C1 segment of cervical spinal cord (tissue), 14 donors: ENCODE measurements at places on chromosomes 7 and 10.
A peak's percentile ranks its signal among the peaks of the same experiment; 100 is the strongest.

DNA sequence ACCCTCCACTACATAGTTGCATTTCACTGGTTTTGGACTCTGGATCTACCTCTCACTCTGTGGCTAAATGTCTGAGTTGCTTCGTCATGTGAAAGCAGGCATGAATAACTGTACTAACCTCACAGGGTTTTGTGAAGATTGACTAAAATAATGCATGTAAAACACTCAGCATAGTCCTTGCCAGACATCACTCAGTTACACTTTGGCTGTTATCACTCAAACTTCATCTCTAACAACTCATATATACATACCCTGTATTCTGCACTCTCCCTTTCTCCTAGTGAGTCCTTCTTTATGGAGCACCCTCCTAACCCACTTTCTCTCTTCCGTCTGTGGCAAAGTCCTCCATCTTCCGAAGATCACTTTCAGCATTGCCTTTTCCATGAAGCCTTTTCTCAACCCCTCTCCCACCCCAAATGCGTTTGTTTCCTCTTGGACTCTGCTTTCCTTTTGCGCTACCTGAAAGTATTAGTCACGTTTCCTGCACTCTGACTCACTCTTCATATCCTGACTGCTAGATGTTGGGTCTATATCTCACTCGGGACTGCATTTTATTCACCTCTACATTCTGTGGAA is 72.6 kb downstream of the OSBPL3 start:
- DNase-seq, result no peak

GRCh38 chr7:75639071-75639885 is 99.5 kb downstream of the HIP1 start:
- DNase-seq, result peak; percentile 57

DNA sequence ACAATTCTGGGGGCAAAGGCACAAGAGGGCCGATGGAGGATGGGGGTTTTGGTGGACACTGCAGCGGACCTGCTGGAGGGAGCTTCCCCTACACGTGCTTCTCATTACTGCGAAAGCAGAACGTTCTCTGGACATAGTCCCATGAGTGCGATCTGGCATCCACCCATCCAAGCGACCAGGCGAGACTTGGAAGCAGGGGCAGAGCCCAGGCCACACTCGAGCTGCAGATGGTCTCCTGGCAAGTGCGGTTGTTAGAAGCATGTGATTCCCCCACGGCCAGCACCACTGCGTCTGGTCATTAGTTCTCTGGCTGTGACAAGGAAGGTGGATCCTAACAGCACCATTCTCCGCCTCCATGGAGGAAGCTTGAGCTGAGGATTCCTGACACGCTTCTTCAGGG is 118.4 kb upstream of the TCERG1L start:
- DNase-seq, result no peak

DNA sequence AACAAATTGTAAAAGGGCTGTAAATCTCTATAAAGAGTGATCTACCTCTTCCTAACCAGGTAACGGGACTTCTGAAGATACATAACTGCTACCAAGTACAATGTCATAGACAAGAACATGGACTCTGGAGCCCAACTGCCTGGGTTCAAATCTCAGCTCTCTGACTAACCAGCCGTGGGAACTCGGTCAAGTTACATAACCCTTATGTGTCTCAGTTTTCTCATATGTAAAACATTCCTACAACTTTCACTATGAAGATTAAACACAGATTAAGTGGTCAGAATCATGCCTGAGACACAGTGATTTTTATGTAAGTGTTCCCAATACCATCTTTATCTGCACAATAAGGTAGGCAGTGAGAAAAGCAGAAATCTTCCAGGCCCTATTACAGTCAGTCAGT is 52.6 kb downstream of the ITGB1 start:
- no peak for DNase-seq

- no peak for DNase-seq
Measured at GRCh38 chr10:116253716-116254115, 19.3 kb downstream of the GFRA1 start.

DNA sequence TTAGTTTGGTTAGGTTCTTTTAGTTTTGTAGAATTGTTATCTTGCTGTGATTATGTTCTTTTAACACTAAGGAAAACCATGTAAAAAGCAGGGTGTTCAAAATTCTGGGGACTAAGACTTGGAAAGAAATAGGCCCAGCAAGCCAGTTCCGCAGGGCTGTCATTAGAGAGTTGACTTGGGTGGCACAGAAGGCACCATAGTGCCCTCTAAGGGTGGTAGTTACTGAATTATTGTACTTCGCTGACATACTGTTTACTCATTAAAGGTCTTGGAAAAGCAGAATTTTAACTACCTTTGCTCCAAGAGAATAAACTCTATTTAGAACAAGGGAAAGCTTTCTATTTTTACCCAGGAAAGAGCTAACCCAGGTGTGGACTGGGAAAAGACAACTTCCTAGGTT is 86.5 kb downstream of the OTUD1 start:
- DNase-seq, result no peak

DNA sequence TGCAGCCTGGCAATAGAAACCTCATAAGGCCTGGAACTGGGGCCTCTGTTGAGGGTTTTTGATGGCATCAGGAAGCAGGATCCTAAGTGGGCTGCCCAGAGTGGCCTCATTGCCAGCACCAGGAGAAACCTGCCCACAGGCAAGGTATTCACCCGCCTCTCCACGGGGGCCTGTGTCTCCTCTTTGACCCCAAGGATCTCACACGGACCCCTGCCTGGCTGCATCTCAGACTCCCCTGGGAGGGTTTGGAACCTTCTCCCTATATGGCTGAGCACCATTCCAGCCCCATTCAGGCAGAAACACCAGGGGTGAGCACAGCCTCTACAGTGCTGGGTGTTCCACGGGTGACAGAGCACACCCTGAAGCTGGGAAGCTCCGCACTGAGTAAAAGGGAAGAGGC is 14.6 kb upstream of the C10orf71 start:
- no peak for DNase-seq

GRCh38 chr10:73209705-73210104 is 37.4 kb downstream of the DNAJC9 start:
- DNase-seq, result no peak

GRCh38 chr10:27857616-27858015 is 112.0 kb upstream of the MKX start:
- no peak for DNase-seq

GRCh38 chr10:13390604-13391522 is 42.8 kb upstream of the SEPHS1 start:
- DNase-seq, result no peak

- no peak for DNase-seq
Measured at GRCh38 chr10:77160679-77161078, 476.9 kb downstream of the KCNMA1 start.

GRCh38 chr7:2006921-2007381 is 225.8 kb downstream of the MAD1L1 start:
- no peak for DNase-seq

GRCh38 chr7:107446988-107447387 is 22.9 kb upstream of the GPR22 start:
- no peak for DNase-seq

GRCh38 chr10:122375679-122376160 is 1.2 kb downstream of the PLEKHA1 start:
- DNase-seq, result no peak

DNA sequence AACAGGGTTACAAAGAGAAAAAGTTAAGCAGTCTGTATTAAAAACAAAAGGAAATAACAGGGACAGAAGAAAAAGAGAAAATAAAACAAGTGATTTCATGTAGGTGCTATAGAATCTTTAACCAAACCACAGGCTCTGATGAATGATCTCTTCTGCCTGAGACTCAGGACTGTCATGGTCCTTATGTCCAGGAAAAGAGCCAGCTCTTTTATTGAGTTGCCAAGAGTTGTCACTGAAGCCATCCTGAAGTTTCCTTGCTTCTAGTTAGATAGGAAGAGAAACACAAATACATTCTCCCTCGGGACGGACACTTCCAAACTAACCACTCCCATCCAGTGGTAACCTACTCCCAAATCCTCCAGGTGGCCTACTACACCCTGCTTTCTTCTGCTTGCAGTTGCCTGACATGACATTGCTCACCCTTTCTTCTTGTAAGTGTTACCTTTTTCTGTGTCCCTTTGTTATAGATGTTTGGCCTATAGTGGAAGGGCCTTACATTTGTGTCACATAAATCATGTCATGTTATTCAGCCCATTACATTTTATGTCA is 346.7 kb downstream of the NRG3 start:
- no peak for DNase-seq

- DNase-seq, result no peak
Measured at GRCh38 chr10:6208799-6209235, 6.1 kb downstream of the PFKFB3 start.

DNA sequence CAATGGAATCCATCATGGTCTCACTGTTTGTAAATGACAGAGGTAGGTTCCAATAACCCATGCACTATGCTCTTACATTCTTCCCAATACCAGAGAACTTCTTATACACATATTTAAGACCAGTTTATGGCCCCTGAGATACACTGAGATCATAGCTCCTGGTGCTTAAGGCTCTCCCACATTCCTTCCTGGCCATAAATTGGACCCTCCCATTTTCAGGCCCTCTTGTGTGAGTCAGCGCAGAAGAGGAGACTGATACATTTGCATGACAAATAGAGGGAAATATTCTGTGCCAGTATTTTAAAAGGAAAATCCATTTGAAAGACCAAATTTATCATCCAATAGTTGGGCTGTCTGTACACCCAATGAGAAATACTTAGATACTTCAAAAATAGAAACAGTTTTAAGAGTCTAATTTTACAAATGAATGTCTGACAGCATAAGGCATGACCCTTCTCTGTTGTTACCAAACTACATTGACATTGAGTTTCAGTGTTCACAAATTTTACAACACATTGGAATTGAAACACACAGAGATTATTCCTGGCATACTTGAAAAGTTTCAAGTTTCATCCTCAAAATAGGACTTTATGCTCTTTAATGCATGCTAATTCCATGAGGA is 35.3 kb downstream of the SLC16A9 start:
- DNase-seq, result no peak

DNA sequence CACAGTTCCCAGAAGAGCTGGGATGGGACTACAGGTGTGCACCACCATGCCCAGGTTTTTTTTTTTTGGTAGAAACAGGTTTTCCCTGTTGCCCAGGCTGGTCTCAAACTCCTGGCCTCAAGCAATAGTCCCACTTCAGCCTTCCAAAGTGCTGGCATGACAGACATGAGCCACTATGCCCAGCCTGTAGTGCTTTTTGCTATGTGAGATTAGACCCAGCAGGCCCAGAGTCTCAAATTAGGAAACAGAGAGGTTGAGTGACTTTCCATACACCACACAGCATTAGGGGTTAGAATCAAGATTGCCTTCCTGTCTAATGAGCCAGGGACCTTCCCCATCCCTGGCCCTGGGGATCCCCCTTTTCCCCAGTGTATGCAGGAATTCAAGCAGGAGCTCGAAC is 90.8 kb upstream of the KCTD7 start:
- DNase-seq, result no peak

- no peak for DNase-seq
Measured at GRCh38 chr10:7587168-7587864, 79.5 kb downstream of the ITIH5 start.

GRCh38 chr7:1114505-1114904 is 26.6 kb downstream of the GPER1 start:
- no peak for DNase-seq

GRCh38 chr10:34397324-34397723 is 417.8 kb downstream of the PARD3 start:
- DNase-seq, result no peak

- no peak for DNase-seq
Measured at GRCh38 chr7:41889040-41889439, 186.2 kb upstream of the INHBA start.

DNA sequence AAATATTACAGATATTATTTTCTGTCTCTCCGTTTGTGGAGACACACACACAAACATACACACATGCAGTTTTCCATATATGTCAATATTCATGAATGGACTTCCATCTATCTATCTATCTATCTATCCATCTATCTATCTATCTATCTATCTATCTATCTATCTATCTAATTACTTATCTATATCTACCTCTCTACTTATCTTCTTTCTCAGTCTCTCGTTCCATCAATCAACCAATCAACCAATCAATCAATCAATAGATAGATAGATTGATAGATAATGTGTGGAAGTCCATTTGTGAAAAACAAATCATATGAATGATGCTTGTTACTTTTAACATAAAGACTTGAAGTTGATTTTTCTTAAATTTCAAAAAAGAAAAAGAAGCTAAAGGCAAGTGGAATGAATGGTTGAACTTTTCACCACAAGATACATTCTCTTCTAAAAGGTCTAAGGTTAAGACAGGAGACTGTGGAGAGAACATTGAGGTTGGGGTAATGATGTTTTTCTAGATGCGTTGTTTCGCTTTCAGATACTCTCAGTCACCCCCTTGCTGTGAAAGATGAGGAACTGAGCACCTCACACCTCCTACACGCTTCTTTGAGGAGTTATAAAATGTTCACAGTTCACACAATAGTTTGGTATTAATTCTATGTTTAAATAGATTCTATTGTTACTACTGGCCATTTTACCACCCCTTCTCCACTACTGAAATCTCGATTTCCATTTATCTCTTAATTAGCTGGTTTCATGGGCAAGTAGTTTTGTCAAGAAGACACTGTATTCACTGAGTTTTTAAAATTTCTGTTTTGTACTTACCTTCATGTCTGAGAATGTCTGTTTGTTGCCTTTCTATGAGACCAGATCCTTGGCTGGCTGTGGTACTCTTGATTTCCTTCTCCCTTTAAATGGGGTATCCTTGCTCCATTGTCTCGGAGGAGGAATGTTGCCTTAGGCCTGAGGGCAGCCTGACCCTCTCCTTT is 114.1 kb downstream of the EMX2 start:
- DNase-seq, result no peak

GRCh38 chr7:87517136-87517815 is 41.8 kb upstream of the ABCB4 start:
- no peak for DNase-seq

DNA sequence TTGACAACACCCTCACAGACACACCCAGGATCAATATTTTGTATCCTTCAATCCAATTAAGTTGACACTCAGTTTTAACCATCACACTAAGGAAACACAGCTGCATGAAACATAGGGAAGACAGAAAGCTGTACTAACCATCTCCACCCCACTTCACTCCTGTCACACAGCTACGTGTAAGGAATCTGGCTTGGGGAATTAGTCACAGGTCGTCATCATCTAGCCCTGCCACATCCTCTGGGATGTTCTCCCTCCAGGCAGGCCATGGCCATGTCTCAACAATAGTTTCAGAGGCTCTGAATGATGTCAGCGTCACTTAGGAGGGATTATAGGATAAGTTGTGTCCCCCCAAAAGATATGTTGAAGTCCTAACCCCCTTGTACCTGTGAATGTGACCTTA is 10.8 kb upstream of the SEMA3C start:
- DNase-seq, result no peak

- DNase-seq, result no peak
Measured at GRCh38 chr7:131735101-131735500, 178.7 kb upstream of the PODXL start.

- no peak for DNase-seq
Measured at GRCh38 chr10:74836877-74837276, 10.5 kb downstream of the KAT6B start.

- no peak for DNase-seq
Measured at GRCh38 chr10:49598986-49599385, 11.1 kb upstream of the SLC18A3 start.

DNA sequence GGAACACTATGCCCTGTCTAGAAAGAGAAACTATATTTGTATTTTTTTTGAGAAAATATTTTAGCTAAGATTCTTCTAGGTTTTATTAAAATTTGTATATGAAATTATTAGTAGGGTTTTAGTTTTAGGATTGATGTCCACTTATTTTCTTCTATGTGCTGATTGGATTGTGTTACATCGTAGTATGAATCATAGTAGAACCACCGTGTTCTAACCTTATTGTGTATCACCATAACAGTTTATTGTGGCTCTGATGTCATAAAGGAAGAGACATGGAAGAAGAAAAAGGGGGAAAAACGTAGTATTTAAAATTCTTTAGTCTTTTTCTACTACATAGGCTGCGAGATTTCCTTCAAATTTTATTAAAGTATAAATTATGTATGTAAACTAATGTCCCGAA is 1.9 kb downstream of the AGBL3 start:
- DNase-seq, result no peak
